ENCODE measurements at places on chromosomes 13 and 19.

GRCh38 chr13:74706801-74707200 is 572.6 kb upstream of the KLF12 start:
- DNase-seq, result no peak

- no peak for DNase-seq
Measured at GRCh38 chr13:48542138-48542537, 9.3 kb upstream of the RCBTB2 start.

- DNase-seq, result peak; percentile 49
Measured at GRCh38 chr19:46614114-46614722, 10.7 kb downstream of the PTGIR start.

GRCh38 chr19:48511800-48512503 is at the start of gene LMTK3:
LMTK3 (minus strand) TSS chr19:48511835; CDS start chr19:48511576, 259 bp downstream.
- DNase-seq, result no peak

DNA sequence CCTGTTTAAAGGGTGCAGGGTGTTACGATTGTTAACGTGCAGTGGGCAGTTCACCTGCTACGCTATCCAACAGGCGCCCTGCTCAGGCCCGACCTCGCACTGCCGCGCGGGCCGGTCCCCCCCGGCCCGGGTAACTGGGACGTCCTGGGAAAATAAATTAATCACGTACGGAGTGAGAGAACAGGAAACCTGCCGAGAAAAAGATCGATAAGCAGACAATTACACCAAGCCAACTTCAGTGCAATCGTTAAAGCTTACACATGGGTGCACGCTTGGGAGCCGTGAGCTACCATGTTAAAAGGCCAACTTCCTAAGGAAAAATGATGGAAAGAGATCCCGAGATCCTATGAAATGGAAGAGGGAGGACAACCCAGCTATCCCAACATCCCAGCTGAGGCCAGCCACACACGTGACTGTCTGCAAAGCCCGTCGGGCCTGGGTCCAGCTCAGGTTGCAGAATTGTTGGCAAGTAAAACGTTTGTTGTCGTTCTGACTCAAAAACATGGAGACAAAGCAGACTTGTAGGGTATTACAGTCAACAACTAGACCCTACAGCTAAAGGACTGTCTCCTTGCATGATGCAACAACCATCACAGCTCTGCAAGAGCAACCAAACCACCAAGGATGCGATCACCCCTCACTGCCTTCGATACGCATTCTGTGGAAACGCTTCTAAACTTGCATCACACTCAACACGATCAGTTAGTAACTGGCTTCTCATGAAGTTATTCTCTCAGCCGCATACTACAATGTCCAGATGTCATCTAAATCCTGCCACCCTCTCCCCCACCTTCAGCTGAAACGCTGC is 741 bp upstream of the TUBGCP3 start:
- no peak for DNase-seq

All from NK-92 treated with Interleukin-12 subunit alpha and Interleukin-12 subunit beta, amount 100 ng/mL, for 24 hours (cell line).